Activated CD4-positive, alpha-beta T cell treated with anti-CD3 and anti-CD28 coated beads for 36 hours (primary cell): ENCODE measurements at places on chromosomes 12 and 14.
A peak's percentile ranks its signal among the peaks of the same experiment; 100 is the strongest.

DNA sequence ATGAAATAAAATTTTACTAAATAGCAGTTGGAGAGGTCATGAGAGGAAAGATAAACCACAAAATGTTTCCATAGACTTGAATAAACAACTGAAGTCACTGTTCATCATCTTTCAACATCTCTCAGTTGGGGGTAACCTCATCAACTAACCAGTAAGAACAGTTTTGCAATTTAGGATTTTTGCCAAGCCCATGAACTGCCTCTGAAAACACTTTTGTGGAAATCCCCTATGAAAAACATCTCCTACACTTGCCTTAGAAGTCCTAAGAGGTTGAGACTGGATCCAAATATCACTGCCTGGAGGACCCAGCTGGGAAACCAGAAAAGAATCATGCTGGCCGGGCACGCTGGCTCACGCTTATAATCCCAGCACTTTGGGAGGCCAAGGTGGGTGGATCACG lies 273.1 kb downstream of the C12orf50 start:
- no peak for DNase-seq

GRCh38 chr14:69842686-69843420 lies 36.4 kb upstream of the SMOC1 start:
- DNase-seq, result no peak

- no peak for DNase-seq
Observed at GRCh38 chr12:54048406-54049093, 5.1 kb upstream of the HOXC4 start.

GRCh38 chr12:1884651-1885050 lies 33.8 kb downstream of the CACNA2D4 start:
- no peak for DNase-seq

DNA sequence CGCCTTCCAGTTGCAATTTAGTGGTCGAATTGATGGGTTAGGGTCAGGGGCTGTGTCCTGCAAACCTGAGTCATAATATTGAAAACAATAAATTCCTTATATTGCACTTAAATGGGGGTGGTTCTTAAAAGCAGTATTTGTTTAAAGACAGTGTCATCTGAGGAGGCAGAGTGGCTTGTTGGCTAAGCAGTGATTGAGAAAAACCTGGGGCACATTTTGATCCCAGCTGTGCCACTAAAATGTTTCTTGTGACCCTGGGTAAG lies 48.4 kb downstream of the FBXW8 start:
- no peak for DNase-seq

GRCh38 chr14:34931206-34931605 lies 51.6 kb upstream of the SRP54 start:
- DNase-seq, result peak; percentile 25

DNA sequence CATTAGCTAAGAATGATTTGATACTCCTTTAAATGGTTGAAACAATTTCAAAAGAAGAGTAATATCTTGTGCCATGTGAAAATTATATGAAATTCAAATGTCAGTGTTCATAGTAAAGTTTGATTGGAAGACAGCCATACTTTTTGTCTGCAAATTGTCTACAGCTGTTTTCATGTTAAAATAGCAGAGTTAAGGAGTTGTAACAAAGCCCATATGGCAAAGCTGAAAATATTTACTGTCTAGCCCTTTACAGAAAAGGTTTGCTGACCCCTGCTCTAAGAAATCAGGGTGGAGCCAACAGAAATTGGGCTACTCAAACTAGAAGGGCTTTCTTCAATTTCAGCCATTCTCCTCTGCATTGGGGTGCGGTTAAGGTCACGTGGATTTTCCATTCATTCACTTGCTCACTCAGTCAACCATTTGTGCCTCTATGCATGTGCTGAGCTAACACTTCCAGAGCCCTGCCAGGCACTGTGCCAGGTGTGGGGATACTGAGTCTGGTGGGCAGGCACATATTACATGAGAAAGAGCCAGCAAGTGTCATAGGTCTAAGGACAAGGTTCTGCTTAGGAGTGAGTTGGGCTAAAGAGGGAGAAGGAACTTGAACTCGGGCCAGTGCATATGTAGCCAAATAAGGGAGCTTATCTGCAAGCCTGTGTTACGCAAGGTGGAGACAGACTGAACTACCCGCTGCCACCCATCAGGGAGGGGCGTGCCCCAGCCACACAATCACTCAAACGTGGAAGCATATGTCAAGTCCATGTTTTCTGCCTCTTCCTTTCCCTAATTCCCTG lies 139.8 kb upstream of the NOS1 start:
- DNase-seq, result no peak

- DNase-seq, result no peak
Observed at GRCh38 chr14:65866448-65866847, 453.9 kb downstream of the FUT8 start.

GRCh38 chr12:116222358-116222757 lies 55.1 kb downstream of the MED13L start:
- peak; percentile 76 for DNase-seq

- DNase-seq, result no peak
Observed at GRCh38 chr14:45811155-45811554, 558.2 kb upstream of the MIS18BP1 start.

DNA sequence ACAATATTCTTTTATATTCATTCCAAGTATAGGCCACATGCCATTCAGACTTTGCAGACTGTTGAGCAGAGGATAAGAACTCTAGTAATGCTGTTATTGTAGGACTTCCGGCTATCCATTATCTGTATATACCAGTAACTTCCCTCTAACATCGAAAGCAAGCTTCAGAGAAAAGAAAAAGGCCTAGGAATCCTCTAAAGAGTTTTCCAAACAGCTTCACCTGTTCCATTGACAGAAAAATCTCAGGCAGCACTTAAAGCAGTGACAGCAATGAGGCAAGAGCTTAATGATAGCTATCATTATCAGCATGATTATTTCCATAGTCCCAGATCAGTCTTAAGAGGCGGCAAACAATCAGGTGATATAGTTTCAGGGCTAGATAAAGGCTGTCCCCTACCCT lies 1.8 kb downstream of the CPNE8 start:
- no peak for DNase-seq

DNA sequence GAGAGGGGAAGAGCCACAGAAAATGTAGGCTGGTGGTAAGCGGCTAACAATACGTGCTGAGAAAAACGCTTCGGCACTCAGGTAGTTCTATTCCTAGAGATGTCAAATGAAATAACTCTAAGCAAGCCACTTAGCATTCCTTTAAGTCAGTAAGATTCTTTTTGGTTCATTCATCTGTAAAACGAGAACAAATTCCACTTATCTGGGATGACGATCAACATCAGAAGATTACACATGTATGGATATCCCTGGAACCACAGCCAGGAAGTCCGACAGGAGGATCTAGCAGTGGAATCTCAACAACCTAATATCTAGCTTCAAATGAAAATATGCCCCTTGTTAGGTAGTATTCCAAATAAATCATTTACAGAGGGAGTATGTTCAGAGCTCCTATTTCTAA lies 74.6 kb upstream of the CDKN3 start:
- DNase-seq, result no peak

DNA sequence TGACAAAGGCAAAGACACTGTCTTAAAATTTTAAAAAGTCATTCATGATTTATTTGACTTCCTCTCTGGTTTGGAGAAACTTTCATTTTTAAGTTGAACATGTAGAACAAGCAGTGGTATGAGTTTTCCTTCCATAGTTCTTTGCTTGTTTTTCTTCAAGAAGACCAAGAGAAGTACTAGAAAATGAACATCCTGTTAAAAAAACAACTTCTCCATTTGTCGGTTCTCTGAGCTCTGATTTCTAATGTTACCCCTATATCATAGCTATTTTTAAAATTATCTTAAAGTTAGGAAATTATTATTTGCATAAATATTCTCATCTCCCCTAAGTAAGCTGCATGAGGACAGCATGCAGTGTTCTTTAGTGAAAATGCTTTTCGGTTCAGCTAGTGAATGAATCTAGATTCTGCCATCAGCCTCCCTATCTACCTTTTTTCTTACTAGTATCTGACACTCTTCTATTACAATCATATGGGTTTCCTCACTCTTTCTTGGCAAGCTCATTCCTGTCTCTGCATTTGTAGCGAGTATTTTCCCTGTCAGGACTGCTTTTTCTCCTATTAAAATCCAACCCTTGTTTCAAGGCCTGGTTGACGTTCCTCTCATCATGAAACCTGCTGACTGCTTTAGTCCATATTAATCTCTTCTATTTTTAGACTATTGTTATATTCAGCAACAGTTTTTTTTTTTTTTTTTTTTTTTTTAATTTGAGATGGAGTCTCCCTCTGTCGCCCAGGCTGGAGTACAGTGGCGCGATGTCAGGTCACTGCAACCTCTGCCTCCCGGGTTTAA lies 15.8 kb downstream of the DIP2B start:
- DNase-seq, result no peak

- DNase-seq, result no peak
Observed at GRCh38 chr14:56501909-56502530, 77.6 kb upstream of the TMEM260 start.

GRCh38 chr12:88448337-88448915 lies 131.8 kb downstream of the KITLG start:
- no peak for DNase-seq

- no peak for DNase-seq
Observed at GRCh38 chr12:43015090-43015737, 425.7 kb upstream of the PRICKLE1 start.

DNA sequence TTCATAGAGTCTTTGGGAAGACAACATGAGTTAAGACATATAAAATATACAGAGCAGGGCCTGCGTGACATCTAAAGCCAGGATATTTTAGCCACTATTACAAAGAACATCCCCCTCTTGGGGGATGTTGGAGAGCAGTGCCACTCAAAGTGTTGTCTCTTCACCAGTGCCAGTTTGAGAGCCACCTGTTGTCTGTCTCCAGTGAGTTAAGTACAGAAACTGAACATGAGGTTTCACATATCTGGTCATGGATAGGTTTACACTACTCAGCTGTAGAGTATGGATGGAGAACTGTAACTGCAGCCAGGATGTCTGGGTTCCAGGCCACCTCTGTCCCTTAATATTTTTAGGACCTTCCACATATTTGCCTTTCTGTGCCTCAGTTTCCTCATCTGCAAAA lies 39.1 kb downstream of the RNFT2 start:
- no peak for DNase-seq

- DNase-seq, result no peak
Observed at GRCh38 chr14:77923131-77923936, 123.4 kb downstream of the ADCK1 start.

- peak; percentile 37 for DNase-seq
Observed at GRCh38 chr12:113222730-113223531, 1.7 kb downstream of the TPCN1 start.

- no peak for DNase-seq
Observed at GRCh38 chr14:75452900-75453816, 25.3 kb downstream of the JDP2 start.

DNA sequence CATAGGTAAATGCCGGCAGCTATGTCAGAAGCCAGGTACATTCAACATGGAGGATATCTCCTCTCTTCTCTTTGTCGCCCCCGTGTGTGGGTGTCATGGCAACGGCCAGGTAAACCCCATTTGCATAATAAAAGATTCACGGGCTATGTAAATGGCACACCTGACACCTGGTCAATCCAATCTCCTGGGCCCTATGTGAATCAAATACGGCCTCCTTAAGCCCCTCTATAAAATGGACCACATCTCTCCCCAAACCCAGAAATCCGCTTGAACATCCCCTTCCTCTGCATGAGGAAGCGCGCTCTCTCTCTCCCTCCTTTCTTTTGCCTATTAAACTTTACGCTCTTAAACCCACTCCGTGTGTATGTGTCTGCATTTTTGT lies 363.7 kb downstream of the SOX5 start:
- no peak for DNase-seq

- peak; percentile 2 for DNase-seq
Observed at GRCh38 chr14:105856676-105857219, 330.4 kb downstream of the TMEM121 start.

- peak; percentile 49 for DNase-seq
Observed at GRCh38 chr12:47881826-47882427, 22.9 kb downstream of the VDR start.

- DNase-seq, result no peak
Observed at GRCh38 chr14:94774344-94775090, 4.6 kb upstream of the GSC start.

DNA sequence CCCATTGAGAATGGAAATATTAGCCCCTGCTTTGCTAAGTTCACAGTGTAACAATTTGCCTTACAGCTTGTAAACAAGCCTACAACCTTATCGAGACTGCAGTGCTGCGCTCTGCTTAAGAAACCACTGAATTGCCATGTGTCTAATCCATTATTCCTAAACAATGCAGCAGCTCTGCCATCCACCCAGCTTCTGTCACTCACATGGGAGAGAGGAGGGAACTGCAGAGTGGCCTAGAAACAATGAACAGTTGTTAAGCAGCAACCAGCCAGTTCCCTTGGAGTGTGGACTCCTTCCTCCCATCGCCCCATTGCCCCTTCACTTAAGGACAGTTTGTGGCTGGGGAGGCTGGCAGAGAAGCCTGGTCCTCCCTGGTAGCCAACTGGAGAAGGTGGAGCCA lies 42.9 kb downstream of the TESPA1 start:
- DNase-seq, result no peak

DNA sequence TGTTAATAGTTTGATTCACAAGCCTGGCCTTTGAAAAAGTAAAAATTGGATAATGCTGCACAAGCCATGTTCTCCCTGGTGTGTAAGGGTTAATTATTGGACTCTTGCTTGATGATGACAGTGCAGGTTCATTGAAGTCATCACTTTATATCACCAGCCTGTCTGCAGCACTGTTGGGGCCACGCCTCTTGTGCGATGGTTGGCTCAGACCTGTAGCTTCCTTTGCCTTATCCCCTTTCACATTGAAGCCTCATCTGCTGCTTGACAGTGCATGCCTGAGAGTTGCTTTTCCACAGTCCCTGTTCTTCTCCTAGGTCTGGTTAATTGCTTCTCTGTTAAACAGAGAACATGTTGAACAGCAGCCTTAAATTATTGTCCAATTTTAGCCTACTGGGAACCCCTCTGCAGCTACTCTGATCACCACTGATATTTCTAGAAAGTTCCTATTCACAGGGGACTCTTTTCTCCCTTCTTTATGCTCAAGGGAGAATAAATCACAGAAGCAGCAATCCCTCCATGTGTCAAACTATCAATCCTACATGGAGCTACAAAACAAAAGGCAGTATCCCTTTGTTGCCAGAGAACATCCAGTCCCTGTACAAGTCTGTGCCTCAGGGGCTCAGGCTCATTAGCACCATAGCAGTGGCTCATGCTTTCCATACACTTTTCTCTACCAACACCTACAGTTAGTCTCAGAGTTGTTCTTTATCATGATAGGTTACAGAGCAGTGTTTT lies 322.1 kb downstream of the RGS6 start:
- no peak for DNase-seq

DNA sequence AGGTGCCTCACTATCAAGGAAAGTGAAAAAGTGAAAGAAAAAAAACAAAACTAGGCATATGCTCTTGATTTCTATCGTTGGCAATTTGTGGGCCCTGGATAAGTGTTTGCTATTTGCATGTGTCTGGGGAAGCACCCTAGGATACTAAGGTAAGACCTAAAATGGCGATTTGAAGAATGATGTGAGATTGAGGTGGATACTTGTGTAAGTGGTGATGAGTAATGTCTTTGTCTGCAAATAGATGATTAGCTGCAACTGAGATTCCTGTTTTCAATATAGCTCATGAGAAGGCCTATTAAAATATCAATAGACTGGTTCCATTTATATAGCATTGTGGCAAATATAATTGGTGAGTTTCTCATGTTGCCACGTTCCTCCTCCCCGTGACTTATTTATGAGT lies 261.7 kb downstream of the NEDD1 start:
- DNase-seq, result no peak
